ENCODE measurements at places on chromosomes 4 and X. TPM values are rescaled to one million over a fixed set of nuclear protein-coding genes. Genes with fewer than 3 reads are reported as not detected.

- no peak for DNase-seq
Observed at GRCh38 chr4:90069151-90069550, 58.0 kb upstream of the CCSER1 start.

Gene FABP2
- polyA plus RNA-seq = 0.04 TPM

Gene WNK3
- polyA plus RNA-seq = 5.2 TPM

GRCh38 chr4:136306361-136306760, 1225.9 kb downstream of the PCDH18 start:
- DNase-seq = no peak

GRCh38 chr4:156754832-156755570, 216.6 kb downstream of the PDGFC start:
- DNase-seq = no peak

GRCh38 chr4:6470502-6471306, 1.7 kb downstream of the PPP2R2C start:
- no peak for DNase-seq

GRCh38 chr4:67292045-67292444, 253.3 kb downstream of the CENPC start:
- DNase-seq = no peak

DNA sequence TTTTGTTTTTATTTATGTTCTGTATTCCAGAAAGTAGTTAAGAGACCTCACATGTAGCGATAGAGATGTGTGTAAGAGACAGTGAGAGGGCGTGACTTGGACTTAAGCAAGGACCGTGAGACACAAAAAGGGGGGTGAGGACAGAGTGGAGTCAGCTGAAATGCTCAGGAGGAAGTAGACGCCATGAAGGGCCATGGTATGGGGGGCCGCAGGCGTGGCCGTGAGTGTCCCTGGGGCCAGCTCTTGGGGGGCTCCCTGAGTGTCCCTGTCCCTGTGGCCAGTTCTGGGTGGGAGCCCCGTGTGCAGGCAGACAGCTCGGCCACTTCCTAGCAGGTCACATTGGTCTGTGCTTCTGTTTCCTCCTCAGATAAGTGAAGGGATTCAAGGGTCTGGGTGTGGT, 23.0 kb upstream of the MSANTD1 start:
- DNase-seq = no peak

DNA sequence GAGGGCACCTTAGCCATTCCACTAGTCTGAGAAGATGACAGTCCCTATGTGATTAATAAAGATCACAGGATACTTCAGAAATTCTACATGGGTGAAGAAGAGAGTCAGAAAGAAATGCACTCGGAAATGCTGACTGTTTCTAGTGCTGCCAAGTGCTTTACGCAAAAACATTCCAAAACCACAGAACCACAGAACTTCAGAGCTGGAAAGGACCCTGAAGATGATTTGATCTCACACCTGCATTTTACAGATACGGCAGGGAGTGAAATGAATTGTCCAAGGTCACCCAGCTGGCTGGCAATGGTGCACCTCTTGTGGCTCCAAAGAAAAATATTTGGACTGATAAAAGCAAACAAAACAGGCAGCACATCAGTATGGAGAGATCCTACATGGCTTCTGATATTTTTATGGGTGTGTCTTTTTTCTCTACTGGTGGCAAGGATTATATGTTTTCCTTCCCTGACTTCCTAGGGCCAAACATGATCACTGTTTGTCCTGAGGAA, 115.9 kb downstream of the MAML3 start:
- no peak for DNase-seq

- no peak for DNase-seq
Observed at GRCh38 chr4:185642907-185643306, 107.6 kb upstream of the PDLIM3 start.

All from renal cortex interstitium (tissue), 15 donors.